ENCODE measurements at places on chromosomes 12 and 14. TPM values are rescaled to one million over a fixed set of nuclear protein-coding genes. Genes with fewer than 3 reads are reported as not detected.
A peak's percentile ranks its signal among the peaks of the same experiment; 100 is the strongest.

DNA sequence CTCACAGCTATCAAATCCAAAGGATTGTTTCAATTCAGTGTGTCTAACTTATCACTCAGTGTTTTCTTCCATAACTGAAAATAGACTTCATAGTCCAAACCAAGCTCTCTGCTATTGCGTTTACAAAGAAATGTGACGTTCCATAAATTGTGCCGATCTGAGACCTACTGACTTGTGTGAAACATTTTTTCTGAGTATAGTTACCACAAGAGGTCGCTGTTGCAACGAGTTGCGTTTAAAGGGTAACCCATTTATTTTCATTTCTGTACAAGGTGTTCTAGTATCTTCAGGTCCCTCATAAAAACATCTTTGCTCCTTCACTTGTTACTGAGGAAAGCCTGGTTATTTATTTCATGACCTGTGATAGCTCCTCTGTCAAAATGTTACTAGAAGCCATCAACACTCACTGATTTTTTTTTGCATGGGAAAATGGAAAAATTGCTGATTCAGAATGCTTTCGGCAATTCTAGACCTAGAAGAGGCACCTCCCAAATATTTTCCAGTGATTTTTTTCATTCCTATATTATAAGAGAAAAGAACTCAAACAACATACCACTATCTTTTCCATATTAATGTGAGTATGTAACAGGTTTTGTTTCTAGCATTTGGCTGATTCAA, 60.9 kb upstream of the OR4E1 start:
- DNase-seq: no peak

GRCh38 chr14:103770902-103771301, 55.3 kb downstream of the ZFYVE21 start:
- no peak for DNase-seq

DNA sequence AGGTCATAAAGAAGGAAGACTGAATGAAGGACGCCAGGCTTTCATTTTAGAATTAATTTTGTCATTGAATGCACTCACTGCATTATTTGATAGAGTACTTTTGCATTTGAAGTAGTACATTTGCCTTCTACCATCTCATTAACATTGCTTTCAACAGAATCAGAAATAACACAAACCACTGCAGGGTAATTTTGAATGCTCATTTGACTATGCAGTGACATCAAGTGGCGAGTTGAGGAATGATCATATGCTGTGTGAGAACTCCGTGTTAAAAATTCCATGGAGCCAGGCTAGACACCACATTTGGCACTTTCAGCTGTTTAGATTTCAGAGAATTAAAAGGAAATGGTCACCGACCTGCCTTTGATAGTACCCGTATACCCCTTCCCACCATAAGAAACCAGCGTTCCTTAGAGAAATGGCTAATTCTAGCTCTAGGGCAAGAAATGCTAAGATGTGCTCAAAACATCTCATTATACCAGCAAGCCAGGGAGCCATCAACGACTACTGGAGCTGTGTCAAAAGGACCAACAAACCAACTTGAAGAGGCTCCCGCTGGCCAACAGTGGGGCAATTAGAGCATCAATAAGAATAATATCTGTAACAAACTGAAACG, 16.5 kb downstream of the HEBP1 start:
- no peak for DNase-seq

DNA sequence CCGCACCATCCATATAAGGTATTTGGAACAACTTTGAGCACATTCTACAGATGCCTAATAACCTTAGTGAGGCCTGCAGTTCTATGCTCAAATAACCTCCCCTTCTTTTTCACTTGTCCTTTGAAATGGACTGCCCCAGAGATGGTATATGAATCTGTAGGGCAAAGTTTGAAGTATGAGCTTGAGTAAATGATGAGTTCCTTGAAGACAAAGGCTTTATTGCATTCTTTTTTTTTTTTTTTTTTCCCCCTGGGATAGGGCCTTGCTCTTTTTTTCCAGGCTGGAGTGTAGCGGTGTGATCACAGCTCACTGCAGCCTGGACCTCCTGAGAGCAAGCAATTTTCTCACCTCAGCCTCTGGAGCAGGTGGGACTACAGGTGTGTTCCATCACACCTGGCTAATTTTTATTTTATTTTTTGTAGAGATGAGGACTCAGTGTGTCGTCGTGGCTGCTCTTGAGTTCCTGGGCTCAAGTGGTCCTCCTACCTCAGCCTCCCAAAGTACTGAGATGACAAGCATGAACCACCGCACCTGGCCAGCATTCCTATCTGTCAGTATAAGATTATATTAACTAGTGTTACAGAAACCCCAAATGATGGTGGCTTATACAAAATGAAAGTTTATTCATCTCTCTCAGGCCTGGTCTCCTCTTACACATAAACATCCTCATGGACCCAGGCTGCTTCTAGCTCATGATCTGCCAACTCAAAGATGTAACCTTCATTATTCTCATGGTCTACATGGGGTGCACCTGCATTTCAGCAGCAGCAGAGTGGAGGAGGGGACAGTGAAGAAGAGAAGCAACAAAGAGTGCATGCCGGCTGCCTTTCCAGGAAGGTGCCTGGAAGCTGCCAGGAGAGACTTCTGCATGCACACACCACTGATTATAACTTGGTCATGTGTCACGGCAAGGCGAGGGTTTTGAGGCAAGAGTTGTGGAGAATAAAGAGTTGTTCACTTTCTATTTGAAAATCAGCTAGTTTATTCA, 101.4 kb downstream of the DUSP16 start:
- no peak for DNase-seq

DNA sequence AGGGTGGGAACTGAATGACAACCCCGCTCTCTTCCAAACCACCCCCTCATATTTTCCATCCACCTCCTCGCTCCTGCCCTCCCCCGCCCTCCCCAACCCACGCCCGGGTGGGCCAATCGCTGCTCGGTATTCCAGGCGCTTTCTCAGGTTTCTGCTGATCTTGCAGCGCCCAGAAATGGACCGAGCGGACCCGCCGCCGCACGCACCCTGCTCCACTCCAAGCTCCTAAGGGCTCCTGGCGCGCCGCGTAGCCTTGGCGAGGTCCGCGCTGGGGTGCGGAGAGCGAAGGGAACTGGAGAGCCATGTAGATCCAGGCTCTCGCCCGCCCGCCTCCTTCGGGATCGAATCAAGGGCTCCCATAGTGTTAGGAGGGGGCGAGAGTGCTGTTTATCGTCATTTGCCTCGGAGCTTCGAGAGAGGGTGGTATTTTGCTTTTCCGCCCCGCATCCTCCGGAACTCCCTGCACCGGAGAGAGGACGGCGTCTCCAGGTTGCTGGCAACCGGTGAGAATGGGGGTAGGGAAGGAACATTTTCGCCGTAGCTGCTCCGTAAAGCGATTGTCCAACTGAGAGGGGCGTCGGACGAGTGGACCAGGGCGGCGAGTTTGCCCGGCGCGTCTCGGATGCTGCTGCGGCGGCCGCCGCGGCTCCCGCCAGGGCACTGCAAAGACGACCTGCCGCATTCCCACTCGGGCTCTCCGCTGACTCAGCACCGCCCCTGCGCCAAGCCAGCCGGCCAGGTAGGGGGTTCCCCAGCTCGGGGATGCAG, at the start of gene KCNA1:
TSS of gene KCNA1 (plus strand) at position 172 of the 768 bp plus-strand sequence. CDS start 1,474 bp downstream, outside the sequence.
- peak; percentile 81 for DNase-seq

DNA sequence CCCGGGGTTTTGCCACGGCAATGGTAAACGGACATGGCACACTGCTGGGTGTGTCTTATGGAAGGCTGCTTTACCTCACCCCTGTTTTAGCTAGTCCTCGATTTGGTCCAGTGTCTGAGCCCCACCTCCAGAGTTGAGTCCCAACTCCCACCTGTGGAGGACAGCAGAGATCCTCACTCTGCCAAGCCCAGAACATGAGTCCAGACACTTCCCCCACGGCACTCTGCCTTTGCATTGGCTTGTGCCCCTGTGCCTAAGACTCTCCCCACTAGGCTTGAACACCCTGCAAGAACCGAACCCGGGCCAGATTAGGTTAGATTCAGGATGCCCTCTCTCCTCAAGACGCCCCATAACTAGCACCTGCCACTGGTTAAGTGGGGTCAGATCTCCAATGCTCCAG, 59.8 kb upstream of the C14orf180 start:
- DNase-seq: no peak

GRCh38 chr12:64236549-64236948, 14.5 kb upstream of the KICS2 start:
- no peak for DNase-seq

ZNF10 gene
- total RNA-seq: 22.5 TPM

SMOC1 gene
- total RNA-seq: 34.0 TPM

HVCN1 gene
- total RNA-seq: 3.9 TPM

TMEM132C gene
- total RNA-seq: 15.4 TPM

Data from dorsolateral prefrontal cortex (tissue), 122 donors.